LoVo (cell line): ENCODE measurements at places on chromosomes 13 and 19.

DNA sequence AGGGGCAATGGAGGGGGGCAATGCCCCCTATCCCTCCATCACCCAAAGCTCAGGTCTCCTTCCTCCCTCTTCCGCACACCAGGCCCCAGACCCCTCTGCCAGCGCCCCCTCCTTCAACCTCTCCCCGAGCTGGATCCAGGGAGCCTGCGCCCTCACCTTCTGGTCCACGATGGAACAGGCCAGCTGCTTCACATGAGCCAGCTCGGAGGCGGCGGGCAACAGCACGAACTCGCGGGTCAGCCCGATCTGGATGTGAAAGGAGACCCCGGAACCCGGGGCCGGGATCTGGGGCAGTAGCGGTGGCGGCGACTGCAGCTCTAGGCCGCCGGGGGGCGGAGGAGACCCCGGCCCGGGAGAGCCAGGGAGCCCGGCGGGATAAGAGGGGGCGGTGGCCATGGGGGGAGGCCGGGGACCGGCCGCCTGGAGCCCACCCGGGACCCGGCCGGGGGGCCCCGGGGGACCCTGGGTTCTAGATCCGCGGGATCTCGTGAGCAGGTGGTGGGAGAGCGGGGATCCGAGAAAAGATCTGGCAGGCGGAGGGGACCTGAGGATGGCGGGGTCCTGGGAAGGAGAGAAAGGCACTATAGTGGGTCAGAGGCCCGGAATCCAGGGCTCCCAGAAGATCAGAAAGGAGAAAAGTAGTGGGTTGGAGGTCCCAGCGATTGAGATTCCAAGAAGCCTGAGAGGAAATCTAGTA lies 791 bp downstream of the PRKD2 start:
- peak; percentile 11 for DNase-seq

GRCh38 chr13:98746968-98747367 lies 5.5 kb downstream of the SLC15A1 start:
- DNase-seq = peak; percentile 52

- DNase-seq = no peak
Measured at GRCh38 chr19:28168557-28168956, 1044.4 kb downstream of the UQCRFS1 start.

GRCh38 chr19:35090506-35091214 lies 25.0 kb upstream of the FXYD3 start:
- peak; percentile 44 for DNase-seq

DNA sequence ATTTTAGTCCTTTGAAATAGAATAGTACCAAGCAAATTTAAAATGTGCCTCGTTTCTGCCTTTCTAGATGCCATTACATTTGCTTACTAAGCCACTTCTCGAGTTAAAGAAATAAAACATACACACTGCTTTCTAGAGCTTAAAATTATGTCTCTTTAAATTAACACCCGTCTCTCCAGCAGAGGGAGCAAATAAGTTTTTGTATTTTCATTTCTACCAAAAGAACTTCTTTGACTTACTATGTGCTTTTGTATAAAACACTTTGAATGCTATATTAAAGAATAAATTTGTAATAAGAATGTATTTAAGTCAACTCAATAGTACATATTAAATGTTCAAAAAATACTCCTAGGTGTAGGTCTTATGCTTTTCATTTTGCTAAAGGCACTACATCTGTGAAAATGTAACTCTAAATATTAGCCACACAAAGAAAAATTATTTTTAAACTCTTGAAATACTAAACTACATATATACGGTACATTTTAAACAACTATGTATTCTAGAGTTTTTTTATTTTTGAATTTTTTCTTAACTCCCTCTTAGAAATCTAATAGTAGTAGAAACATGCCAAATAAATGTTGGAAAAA lies 269.3 kb upstream of the MIR17HG start:
- DNase-seq = peak; percentile 8

- no peak for DNase-seq
Measured at GRCh38 chr19:45117167-45117594, 24.2 kb downstream of the PPP1R37 start.

DNA sequence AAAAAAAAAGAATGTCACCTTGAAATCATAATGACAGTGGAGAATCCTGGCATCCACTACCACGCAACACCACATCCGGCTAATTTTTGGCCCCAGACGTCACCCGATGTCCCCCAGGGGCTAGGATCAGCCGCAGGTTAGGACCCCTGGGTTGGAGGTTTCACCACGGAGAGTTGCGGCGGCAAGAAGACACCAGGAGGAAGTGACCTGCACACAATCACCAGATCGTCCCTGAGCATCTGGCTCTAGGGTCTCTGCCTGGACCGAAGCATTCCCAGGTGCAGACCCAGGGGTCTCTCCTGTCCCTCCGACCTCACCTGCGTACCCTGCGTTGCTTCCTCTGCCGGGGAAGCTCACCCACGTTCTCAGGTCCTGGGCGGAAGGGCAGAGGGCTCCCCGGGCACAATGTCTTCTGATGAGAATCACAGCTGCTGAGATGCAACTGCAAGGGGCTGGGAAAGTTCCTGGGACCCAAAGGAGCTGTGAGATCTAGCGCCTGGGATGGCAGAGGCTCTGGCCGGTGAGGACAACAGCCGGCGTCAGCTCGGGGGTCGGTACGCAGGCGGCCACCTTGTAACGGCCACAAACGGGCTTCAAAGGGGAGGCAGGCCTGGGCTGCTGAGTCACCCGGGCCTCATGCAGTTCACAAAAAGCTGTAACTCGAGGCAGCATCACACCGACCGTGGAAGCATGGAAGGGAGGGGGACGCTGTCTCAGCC lies 111.2 kb downstream of the GADD45B start:
- no peak for DNase-seq

DNA sequence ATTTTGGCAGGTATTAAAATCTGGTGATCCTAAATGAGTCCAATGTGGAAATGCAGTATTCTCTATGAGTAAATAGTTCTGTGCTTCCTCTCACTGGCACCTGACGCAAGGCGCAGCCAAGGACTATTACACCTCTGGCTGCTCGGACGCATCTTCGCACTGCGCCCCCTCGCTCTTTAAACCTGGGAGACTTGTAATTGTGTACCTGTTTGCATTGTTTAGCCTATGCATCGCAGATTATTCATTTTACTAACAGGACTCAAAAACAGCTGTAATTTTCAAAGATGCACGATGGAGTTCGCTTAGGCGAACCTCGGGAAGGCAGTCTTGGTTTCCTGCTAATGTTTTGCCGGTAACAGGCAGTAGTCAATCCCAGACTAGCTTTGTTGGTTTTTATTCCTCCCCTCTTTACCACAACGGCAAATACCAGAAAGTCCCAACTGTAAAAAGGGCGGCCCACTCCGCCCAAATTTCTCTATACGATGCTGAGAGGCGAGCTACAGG lies 113.2 kb downstream of the KCNRG start:
- DNase-seq = no peak

DNA sequence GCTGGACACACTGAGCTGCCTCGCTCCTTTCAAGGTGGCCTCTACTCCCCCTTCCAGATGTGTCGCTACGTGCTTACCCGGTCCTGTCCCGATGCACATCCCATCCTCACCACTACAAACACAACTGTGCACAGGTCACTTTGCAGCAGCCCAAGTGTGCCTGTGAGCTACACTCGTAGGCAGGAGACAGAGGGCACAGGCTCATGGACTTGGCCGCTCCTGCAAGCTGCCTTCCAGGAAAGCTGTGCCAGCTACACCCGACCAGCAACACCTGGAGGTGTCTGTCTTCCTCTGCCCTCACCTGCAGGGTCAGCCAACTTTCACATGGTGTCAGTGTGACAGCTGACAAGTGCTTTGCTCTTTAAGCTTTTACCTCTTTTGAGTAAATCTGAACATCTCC lies 15.4 kb downstream of the CARS2 start:
- DNase-seq = no peak
